Upper lobe of right lung (tissue), 1 donor: ENCODE measurements at places on chromosomes 1 and 21. TPM values are rescaled to one million over a fixed set of nuclear protein-coding genes. Genes with fewer than 3 reads are reported as not detected.

The HCRTR1 gene
- total RNA-seq, result not detected

The LRRC53 gene
- total RNA-seq, result not detected

The NCMAP gene
- 10.7 TPM for total RNA-seq

GRCh38 chr1:193086342-193086741 is 18.9 kb downstream of the GLRX2 start:
- no peak overlapping the region for H3K4me3 ChIP-seq
- no peaks in the 10 kb centered on the region for H3K27me3 ChIP-seq
- H3K36me3 ChIP-seq, result peaks cover 47% of the 10 kb centered on the region

GRCh38 chr1:179545321-179545720 is 30.4 kb downstream of the NPHS2 start:
- no peak overlapping the region for H3K4me3 ChIP-seq
- H3K27ac ChIP-seq, result no peak overlapping the region
- no peaks in the 10 kb centered on the region for H3K36me3 ChIP-seq
- DNase-seq, result no peak
- H3K27me3 ChIP-seq, result no peaks in the 10 kb centered on the region

DNA sequence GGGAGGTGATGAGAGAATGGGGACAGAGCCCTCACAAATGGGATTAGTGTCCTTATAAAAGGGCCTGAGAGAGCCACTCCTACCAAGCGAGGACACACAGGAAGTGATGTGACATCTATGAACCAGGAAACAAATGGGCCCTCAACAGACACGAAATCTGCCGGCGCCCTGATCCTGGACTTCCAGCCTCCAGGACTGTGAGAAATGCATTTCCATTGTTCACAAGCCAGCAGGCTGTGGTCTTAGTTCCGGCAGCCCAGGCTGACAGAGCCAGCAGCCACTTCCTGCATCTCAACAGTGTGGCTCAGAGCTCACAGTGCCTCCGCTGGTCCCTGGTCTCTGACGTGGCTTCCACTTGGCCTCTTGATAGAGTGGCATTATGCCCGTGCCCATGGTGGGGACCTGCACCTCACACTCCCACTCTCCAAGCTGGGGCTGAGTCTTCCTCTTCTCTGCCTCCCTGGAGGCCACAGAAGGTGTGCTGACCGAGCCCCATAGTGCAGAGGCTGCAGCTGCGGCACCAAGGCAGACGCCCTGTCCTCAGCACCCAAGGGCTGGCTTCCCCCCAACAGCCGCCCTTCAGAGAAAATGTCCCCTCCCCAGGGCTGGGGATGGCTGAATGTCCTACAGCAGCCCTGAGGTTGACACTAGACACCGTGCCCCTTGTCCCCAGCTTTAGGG is 44.9 kb downstream of the ACOT7 start:
- no peaks in the 10 kb centered on the region for H3K27me3 ChIP-seq
- peak overlapping the region; percentile 70 for H3K27ac ChIP-seq
- no peaks in the 10 kb centered on the region for H3K36me3 ChIP-seq
- no peak overlapping the region for H3K4me3 ChIP-seq
- DNase-seq, result no peak

DNA sequence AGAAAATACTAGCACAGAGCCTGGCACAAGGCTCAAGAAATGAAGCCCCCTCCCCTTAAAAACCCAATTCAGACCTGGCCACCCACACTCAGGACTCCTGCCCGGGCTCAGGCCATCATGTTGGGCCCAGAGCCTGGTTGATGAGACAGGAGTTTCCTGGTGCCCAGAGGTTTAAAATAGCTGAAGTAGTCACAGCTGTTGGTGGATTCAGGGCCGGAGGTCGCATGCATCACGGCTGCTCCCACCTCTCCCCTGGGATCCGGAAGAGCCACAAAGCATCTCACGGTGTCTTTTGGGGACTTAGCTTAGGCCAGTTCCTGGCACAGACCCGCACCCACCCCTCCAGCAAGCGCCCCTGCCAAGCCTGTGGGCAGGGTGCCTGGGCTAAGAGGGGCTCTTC is 2.6 kb upstream of the PADI2 start:
- H3K27ac ChIP-seq, result no peak overlapping the region
- peaks cover 23% of the 10 kb centered on the region for H3K4me1 ChIP-seq
- DNase-seq, result no peak
- H3K27me3 ChIP-seq, result peaks cover 25% of the 10 kb centered on the region
